ENCODE measurements at places on chromosomes 2 and 18.

- DNase-seq, result no peak
Measured at GRCh38 chr18:2970772-2971659, 41.9 kb downstream of the LPIN2 start.

- no peak for DNase-seq
Measured at GRCh38 chr2:12211326-12212175, 465.1 kb downstream of the LPIN1 start.

DNA sequence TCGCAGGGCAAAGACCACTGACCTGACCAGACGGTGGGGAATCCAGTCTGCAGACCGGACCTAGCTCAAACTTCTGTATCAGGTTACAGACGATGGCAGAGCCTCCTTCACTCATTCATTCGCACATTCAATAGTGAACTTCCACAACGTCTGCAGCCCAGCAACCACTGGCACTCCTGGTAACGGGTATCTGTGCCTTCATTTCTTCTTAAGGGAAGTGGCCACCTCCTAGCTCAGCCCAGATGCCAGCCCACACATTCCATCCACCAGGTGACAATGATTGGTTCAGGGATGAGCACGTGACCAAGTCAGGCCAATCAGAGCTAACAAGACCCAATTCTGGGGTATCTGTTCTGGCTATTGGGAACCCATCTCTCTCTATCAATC, 15.9 kb upstream of the ARMC9 start:
- DNase-seq, result no peak

GRCh38 chr2:221465776-221466175, 106.3 kb downstream of the EPHA4 start:
- no peak for DNase-seq

DNA sequence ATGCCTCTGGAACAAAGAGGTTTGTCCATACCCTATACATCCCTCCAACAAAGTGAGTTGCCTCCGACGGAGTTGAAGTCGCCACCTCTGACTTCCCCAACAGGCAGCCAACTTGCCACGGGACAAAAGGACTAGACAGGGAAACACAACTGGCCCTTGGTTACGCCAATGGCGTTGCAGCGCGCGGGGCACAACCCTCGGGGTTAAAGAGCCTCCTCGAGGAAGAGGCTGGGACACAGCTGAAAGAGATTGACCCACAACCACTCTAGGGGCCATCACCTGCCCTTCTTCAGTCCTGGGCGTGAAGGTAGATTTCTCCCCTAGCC, 545 bp downstream of the GTF3C2 start:
- no peak for DNase-seq

GRCh38 chr2:179729966-179730365, 131.4 kb downstream of the ZNF385B start:
- DNase-seq, result no peak

- DNase-seq, result no peak
Measured at GRCh38 chr2:177893880-177894279, 178.7 kb downstream of the PDE11A start.

GRCh38 chr2:24898122-24899109, 21.6 kb downstream of the ADCY3 start:
- DNase-seq, result no peak

DNA sequence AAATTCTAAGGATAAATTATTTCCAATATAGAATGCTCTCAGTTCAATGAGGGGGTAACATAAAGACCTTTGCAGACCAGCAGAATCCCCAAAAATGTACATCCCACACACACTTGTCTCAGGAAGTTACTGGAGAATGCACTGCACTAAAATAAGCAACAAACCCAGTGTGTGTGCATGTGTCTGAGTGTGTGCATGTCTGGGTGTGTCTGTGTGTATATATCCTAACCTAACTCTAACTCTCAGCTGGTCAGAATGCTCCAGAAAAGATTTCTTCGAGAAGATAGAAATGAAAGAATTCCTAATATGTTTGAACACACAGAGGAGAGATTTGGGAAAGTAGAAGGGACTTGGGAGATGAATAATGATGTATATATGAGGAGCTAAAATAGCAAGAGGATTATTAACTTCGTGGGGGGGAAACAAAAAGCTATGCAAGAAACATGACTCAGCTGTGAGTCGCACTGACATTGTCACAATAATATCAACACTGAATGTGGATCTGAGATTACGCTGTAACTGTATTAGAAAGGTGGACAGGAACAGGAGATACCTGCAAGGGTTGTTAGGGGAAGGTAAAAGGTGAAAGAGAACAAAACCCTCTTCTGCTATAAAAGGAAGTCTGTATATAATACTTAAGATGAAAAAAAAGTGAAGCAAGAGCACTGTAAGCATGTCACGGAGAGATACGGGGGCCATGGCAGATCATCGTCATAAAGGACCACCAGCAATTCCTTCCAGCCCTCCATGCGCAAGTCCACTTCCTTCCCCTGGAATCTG, 11.1 kb downstream of the COLEC12 start:
- no peak for DNase-seq

Data from hippocampal formation (tissue), 2 donors.